ENCODE measurements at places on chromosomes 12 and 14. TPM values are rescaled to one million over a fixed set of nuclear protein-coding genes. Genes with fewer than 3 reads are reported as not detected.

TTC7B gene
- polyA plus RNA-seq = 10.0 TPM

PLA2G1B gene
- polyA plus RNA-seq = 18.7 TPM

ARHGDIB gene
- polyA plus RNA-seq = 190 TPM

METTL25 gene
- polyA plus RNA-seq = 4.0 TPM

TMEM63C gene
- 3.1 TPM for polyA plus RNA-seq

NPC2 gene
- 297 TPM for polyA plus RNA-seq

STYK1 gene
- polyA plus RNA-seq = 0.13 TPM

ANO4 gene
- polyA plus RNA-seq = 9.2 TPM

STXBP6 gene
- 1.1 TPM for polyA plus RNA-seq

IFI27L2 gene
- 499 TPM for polyA plus RNA-seq

GLIPR1 gene
- 6.7 TPM for polyA plus RNA-seq

AMN1 gene
- 8.9 TPM for polyA plus RNA-seq

FLRT2 gene
- 20.3 TPM for polyA plus RNA-seq

PRB3 gene
- not detected for polyA plus RNA-seq

SLC15A5 gene
- polyA plus RNA-seq = not detected

MYL2 gene
- polyA plus RNA-seq = 6.5 TPM

NCOR2 gene
- 28.3 TPM for polyA plus RNA-seq

RHEBL1 gene
- 0.71 TPM for polyA plus RNA-seq

SERPINA12 gene
- not detected for polyA plus RNA-seq

SLC25A47 gene
- polyA plus RNA-seq = not detected

GNG2 gene
- 35.4 TPM for polyA plus RNA-seq

IFT81 gene
- polyA plus RNA-seq = 5.9 TPM

NRL gene
- 3.1 TPM for polyA plus RNA-seq

NPAS3 gene
- polyA plus RNA-seq = 0.98 TPM

SDR9C7 gene
- polyA plus RNA-seq = not detected

GZMB gene
- polyA plus RNA-seq = 1.2 TPM

ASCL1 gene
- polyA plus RNA-seq = 0.82 TPM

DGLUCY gene
- polyA plus RNA-seq = 60.1 TPM

DPY19L2 gene
- 7.3 TPM for polyA plus RNA-seq

LBHD2 gene
- polyA plus RNA-seq = not detected

SLCO1C1 gene
- 0.11 TPM for polyA plus RNA-seq

TSPAN19 gene
- 0.33 TPM for polyA plus RNA-seq

TAS2R50 gene
- not detected for polyA plus RNA-seq

IRAK3 gene
- polyA plus RNA-seq = 4.9 TPM

MMP19 gene
- 8.0 TPM for polyA plus RNA-seq

UNC79 gene
- 1.0 TPM for polyA plus RNA-seq

FGD4 gene
- polyA plus RNA-seq = 12.2 TPM

POTEG gene
- polyA plus RNA-seq = not detected

PXMP2 gene
- polyA plus RNA-seq = 8.2 TPM

ADAM21 gene
- polyA plus RNA-seq = 0.40 TPM

SLC5A8 gene
- 0.64 TPM for polyA plus RNA-seq

RD3L gene
- not detected for polyA plus RNA-seq

CFAP54 gene
- polyA plus RNA-seq = 0.27 TPM

PTPRO gene
- polyA plus RNA-seq = 2.8 TPM

IGFBP6 gene
- polyA plus RNA-seq = 26.4 TPM

MYF5 gene
- polyA plus RNA-seq = not detected

TMEM229B gene
- 12.0 TPM for polyA plus RNA-seq

IGF1 gene
- polyA plus RNA-seq = 7.7 TPM

Data from adrenal gland (tissue), 19 donors.